ENCODE measurements at places on chromosomes 1 and 21. TPM values are rescaled to one million over a fixed set of nuclear protein-coding genes. Genes with fewer than 3 reads are reported as not detected.

DNA sequence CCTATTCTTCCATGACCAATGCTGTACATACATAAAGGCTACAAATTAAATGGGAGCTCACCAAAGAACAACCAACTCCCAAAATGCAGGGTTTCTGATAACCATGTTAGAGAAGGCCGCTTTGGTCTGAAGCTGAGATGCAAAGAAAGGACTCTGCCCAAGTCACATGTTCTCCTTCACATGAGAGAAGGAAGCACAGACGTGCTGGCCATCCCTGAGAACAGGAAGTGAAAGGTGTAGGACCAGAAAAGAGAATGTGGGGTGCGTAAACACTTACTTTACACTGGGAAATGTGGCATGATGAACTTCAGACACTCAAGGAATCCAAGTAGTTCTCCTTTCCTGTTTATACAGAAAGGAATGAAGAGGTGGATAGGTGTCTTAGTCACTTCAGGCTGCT is 31.7 kb upstream of the TADA1 start:
- no peak for DNase-seq

DNA sequence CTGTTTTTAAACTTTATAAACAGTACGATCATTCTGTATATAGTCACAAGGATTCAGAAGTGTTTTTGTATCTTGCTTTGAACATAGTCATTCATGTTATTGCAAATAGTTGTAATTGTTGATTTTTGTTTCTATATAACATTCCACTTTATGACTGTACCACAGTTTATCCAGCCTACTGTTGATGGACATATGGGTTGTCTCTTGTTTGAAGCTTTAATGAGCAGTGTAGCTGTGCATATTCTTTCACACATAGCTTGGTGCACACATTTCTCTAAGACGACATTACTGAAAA is 6.1 kb downstream of the CD101 start:
- DNase-seq: no peak

DNA sequence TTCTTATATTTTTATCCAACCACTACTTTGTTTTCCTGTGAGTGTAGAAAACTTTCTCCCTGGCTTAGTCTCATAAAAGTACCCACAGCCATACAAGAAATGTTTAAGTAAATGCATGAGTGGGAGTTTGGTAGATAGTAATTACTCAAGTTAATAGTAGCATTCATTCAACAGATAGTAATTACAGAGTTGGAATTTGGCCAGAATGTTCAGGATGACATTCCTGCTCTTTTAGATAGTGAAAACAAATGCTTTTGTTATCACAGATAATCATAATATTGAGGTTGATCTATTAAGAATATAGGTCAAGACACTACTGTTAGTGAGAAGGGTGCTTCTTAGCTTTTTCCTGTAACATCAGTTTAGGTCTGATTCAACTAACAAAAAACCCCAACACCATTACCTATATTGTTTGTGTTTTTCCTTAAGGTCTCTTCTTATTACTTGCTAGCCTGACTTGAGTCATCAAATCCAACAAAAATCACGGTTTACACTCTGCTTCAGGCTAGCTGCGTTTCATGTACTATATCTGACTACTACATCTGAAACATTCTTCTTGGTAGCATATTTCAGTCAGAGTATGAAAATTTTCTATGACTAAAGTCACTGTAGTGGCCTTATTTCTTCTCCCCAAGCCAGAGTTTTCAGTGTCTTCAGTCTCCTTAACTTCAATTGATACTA is 163.7 kb downstream of the HS2ST1 start:
- no peak for DNase-seq

- no peak for DNase-seq
Measured at GRCh38 chr1:115117298-115117697, 28.0 kb upstream of the TSPAN2 start.

- no peak for DNase-seq
Measured at GRCh38 chr1:205472737-205473441, 17.0 kb upstream of the BLACAT1 start.

DNA sequence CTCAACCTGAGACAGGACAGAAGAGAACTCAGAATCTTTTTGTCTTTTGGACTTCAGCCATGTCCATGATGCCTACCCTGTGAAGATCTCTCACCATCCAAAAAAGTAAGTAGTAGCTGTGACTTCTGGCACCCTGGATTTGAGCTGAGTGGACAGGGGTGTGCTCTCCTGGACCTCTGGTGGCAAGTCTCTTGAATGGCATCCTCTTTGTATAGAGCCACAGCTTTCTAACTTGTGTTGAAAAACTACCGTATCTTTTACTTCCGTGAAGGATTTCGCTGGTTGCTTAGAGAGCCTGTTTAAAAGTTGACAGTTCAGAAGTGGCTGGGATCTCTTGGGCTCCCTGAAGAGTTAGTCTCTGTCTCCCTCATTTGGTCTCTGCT is 1.8 kb downstream of the MFN2 start:
- DNase-seq: no peak

DNA sequence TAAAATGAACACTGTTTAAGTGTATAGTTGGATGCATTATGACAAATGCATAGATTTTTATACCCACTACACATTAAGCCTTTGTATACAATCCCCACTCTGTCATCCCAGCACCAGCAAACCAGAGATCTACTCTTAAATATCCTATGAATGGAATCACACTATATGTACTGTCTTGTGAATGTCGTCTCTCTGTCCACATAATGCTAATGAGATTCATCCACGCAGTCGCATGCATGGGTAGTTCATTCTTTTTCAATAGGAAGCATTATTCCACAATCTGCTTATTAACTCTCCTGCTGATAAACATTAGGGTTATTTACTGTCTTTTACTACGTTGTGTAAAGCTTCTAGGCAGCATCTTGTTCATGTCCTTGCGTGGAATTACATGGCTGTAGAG is 892.3 kb downstream of the LTN1 start:
- no peak for DNase-seq

Gene SPRR2F
- total RNA-seq: 5.1 TPM
